ENCODE measurements at places on chromosomes 1 and 21. TPM values are rescaled to one million over a fixed set of nuclear protein-coding genes. Genes with fewer than 3 reads are reported as not detected.
A peak's percentile ranks its signal among the peaks of the same experiment; 100 is the strongest.

- DNase-seq = no peak
Measured at GRCh38 chr1:165454091-165454610, 9.2 kb upstream of the RXRG start.

Gene CAMK2N1
- polyA plus RNA-seq = not detected

DNA sequence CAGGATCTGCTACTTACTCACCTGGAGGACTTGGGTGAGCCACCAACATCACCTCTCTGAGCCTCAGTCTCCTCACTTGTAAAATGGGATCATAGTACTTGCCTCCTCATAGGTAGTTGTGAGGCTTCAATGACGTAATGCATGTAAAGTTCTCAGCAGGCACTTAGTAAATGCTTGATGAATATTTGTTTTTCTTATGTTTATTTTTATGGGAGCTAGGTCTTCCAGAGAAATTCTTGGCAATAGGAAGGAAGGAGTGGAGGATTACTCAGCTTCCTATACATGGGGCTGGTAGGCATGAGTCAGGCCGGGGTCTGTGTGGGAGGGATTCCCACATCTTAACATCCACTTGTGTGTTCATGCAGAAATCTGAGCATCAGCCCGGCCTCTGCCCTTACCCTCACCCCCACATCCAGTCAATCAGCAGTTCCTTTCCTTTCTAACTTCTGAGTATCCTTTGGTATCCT lies 95.4 kb upstream of the USP24 start:
- no peak for DNase-seq

- DNase-seq = no peak
Measured at GRCh38 chr21:39220150-39220549, 36.9 kb upstream of the PSMG1 start.

DNA sequence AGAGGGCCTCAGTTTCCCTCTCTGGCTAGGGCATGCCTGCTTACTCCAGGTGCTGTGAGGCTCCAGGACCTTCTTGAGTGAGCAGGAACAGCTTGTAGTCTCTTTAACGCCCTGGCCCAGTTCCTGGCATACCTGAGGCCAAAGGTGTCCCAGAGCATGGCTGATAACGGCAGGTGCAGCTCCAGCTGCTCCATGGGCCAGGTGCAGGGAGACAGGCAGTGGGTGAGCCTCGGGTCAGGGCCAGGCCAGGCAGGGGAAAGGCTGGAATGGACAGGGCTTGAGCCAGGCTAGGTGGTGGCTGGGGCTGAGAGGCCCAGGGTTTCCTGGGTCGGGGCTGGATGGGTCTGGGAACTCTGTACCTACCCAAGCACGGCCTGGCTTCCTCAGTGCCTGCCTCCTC lies 18.3 kb downstream of the EDN2 start:
- DNase-seq = no peak

Gene DMBX1
- polyA plus RNA-seq = not detected

GRCh38 chr1:9326596-9326995 lies 33.9 kb downstream of the SPSB1 start:
- no peak for DNase-seq

Gene PSMB4
- polyA plus RNA-seq = 94.7 TPM

Gene IPP
- 17.9 TPM for polyA plus RNA-seq

DNA sequence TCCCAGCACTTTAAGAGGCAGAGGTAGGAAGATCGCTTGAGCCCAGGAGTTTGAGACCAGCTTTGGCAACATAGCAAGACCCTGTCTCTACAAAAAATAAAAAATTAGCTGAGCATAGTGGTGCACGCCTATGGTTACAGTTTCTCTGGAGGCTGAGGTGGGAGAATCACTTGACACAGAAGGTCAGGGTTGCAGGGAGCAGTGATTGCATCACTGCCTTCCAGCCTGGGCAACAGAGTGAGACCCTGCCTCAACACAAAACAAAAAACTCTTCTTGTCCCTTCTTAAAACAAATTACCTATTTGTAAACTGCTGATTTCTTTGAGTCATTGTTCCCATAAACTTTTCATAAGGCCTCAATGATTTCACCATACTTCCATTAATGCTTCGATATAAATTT lies 18.7 kb downstream of the PRKAA2 start:
- no peak for DNase-seq

- no peak for DNase-seq
Measured at GRCh38 chr1:219427989-219428388, 184.9 kb downstream of the ZC3H11B start.

DNA sequence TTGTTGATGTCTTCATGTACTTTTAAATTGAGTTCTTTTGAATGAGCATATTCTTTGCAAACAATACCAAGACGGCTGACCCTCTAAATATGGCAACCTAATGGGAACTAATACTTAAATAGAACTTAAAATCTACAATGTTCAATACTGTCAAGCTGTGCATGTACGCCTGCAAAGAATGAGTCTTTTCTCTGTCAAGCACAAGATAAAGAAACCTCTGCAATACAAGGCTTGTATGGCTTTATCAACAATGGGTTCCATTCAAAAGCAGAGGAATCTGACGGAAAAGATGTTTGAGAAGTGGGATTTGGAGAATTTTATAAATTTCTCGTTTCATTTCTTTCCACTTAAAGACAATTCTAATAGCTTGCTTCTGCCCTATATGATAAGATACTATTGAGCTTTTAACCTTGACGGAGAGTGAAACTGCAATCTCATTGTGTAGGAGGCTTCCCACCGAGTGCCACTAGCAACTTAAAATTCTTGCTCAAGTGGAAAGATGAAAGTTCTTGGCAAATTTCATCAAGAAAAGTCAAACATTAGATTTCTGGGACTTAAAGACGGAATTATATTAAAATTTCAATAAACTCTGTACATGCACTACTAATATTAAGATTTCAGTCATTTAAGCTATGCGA lies 119.8 kb downstream of the RGS21 start:
- no peak for DNase-seq

DNA sequence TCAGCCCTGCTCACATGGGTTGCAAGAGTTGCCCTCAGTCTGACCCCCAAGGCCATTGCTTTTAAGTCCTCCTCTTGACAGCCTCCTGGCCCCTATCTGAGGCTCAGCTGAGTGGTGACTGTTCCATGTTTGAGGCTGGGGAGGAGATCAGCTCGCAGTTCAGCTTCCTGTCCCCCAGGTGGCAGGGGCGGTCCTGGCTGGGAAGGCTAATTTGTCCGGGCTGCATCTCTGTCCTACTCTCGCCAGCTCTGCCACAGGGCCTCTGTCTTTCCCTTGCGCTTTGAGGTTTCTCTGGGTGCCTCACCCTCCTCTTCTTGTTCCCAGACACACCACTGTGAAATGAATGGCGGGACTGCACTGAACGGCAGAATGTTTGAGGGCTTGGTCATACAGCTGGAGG lies 157.3 kb downstream of the KCNJ6 start:
- peak; percentile 8 for DNase-seq

Gene TDRD5
- 0.48 TPM for polyA plus RNA-seq

- no peak for DNase-seq
Measured at GRCh38 chr1:101066260-101066936, 40.8 kb upstream of the DPH5 start.

DNA sequence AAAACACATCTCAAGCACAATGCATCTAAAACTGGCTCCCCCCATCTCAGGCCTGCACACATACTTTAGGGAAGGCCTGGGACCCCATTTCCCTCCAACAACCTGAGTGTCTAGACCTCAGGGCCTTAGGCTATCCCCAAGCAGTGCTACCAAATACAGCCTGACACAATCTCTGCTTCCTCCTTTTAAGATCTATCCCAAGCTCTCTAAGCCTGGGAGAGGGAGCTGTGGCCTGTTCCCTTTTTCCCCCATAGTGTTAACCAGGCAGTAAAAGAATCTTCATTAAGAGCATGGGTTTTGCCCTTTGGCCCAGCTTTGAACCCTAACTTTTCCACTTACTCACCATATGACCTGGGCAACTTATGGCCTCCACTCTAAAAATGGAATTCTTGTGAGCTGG lies 10.8 kb upstream of the COL8A2 start:
- no peak for DNase-seq

DNA sequence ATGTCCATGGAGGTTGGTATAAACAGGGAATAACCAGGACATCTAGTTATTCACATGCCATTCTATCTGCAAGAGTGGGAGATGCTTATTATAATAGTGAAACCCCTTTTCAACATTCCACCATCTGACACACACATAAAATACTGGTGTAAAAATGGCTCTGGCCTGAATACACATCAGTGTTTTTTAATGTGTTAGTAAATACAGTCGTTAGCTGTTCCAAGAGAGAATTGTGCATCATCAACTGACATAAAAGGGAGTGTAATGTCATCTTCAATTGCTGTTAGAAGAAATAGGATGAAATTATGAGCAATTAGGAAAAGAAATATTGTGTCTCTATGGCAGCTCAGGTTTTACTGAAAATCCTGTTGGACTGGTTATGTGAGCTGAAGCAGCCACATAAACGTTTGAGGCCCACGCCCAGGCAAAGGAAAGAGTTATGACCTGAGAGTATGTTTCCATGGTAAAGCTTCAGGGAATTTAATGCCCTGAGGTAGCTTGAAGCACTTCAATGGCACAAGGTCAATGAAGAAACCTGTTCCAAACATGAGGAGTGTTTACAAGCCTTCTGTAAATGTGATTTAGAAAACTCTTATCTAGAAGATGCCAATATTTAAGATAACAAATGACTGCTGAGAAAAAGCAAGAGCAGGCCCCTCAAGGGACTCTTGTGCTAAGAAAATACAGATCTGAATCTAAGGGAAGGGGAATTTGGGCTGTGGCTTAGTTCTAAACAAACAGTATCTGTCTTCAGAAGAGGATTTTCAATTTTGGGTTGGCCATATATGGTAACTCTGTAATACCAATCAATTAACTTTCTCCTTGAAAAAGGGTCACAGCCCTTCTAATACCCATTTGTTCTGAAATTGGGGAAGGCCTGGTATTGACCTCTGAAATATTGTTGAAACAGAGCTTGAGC lies 384.3 kb downstream of the SEC16B start:
- DNase-seq = no peak
